ENCODE measurements at places on chromosomes 16 and 17.

GRCh38 chr17:57879437-57880085 is 29.7 kb upstream of the MRPS23 start:
- no peak for DNase-seq

- DNase-seq = no peak
These were observed 478.2 kb upstream of the EEF2KMT start for GRCh38 chr16:5575646-5576245.

DNA sequence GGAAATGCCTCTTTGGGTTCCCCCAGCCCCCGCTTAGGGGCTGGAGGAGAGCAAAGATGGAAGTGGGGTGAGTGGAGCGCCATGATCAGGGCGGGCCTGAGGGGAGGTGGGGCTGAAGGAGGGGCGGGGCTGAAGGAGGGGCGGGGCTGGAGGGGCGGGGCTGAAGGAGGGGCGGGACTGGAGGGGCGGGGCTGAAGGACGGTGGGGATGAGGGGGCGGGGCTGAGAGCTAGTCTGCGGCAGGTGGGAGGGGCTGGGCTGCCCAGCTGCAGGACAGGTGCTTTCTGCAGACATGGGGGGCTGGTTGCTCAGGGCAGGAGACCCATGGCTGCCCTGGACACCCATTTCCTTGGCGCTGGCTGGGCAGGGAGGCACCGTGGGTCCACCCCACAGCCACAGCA is 39.1 kb upstream of the PABPN1L start:
- DNase-seq = no peak

DNA sequence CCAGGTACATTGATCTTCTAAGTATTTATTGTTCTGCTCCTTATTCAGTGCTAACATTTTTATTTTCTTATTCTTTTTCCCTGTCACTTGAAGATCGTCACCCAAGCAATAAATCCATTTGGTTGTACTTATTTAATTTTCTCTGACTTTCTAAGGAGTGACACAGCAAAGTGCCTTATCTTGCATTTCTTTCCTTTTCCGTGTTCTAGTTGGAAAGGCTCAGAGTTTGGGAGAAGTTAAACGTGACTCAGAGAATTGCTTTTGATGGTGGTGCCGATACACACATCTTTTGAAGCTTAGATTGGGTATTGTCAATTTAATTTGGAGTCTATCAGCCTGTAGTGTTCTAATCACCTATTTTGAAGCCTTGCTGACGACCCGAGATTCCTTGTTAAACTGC is 72.0 kb downstream of the PITPNC1 start:
- DNase-seq = no peak

GRCh38 chr16:24555346-24555872 is 16.0 kb downstream of the RBBP6 start:
- DNase-seq = no peak

DNA sequence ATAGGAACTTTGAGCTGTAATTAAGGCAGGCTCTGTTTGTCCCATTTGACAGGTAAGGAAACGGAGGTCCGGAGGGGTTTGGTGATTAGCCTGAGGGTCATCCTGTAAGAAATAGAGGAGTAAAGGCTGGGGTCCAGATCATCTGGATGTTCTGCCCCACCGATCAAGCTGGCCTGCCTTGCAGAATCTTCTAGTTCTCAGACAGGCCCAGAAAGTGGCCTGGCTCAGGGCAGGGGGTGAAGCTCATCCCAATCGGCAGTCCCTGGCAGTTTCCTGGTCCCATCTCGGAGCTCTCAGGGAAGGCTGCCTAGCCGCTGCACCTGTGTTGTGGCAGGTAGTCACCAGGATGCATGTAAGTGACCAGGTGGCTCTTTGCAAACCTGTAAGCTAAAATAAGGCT is 4.2 kb downstream of the PIMREG start:
- no peak for DNase-seq

GRCh38 chr16:52256310-52257078 is 290.4 kb downstream of the TOX3 start:
- no peak for DNase-seq

GRCh38 chr16:74020095-74020670 is 276.4 kb upstream of the PSMD7 start:
- DNase-seq = no peak

DNA sequence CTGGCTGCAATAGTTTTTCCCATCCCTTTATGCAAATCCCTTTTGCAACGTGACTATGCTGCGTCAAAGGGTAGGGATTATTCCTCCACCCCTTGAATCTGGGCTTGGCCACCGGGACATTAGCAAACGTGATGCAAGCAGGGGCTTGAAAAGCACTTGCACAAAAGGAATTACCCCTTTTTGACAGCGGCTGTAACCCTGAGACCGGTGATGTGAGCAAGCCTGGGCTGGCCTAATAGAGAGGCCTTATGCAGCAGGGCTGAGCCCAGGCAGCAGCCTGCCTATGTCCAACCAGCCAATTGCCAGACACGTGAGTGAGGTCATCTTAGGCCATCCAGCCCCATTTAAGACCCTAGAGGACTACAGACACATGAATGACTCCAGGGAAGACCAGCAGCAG is 30.4 kb upstream of the PAFAH1B1 start:
- DNase-seq = no peak

DNA sequence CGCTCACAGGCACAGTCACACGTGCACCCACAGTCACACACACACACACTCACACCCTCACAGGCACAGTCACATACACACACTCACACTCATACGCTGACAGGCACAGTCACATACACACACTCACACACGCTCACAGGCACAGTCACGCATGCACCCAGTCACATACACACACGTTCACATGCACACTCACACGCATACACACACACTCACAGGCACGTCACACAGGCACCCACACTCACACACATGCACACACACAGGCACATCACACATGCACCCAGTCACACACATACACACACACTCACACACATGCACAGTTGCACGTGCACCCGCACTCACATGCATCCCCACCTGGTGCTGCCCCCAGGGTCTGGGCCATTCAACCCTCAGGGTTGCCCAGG is 46.1 kb upstream of the CBFA2T3 start:
- DNase-seq = no peak

- no peak for DNase-seq
These were observed 269.5 kb upstream of the FOXF1 start for GRCh38 chr16:86240716-86241363.

GRCh38 chr16:58345574-58346354 is 46.5 kb upstream of the GINS3 start:
- no peak for DNase-seq

GRCh38 chr16:87496447-87496801 is 3.6 kb upstream of the ZCCHC14 start:
- no peak for DNase-seq

DNA sequence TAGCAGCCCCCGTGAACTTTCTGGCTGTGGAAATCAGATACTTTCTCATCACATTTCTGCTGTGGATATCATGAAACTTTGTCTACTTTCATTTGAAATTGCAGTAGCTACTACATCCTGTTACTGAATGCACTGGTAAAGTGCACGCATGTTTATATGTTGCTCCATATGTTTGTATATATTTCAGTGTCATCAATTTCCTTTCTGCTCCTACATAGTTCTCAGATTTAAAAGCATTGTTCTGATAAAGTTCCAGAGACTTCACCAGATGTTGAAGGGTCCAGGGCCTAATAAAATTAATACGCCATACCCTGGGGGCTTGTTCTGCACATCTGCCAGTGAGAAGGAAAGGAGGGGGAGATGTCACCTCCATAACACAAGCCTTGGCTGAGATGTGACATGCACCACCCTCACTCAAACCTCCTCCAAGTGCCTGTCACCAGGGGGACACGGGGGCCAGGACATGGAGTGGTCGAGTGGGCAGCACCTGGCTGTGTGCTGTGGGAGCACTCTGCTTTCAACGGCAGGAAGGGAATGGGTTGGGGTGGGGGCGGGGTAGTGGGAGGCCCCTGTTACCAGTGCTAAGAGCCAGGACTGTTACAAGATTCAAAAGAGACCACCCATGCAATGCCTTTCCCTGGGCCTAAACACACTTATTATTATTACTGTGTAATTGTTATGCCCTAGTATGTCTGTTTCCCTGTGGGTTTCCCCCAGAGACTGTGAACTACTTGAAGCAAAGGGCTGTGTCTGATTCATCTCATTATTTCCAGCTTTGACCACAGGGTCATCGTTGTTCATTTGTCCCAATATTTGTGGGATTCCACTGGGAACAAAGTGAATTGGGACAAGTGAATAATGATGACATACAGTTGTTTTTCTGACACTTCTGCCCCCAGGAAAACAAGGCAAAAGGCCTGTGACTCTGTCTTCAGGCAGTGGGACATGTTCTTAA is 193.4 kb downstream of the FOXL1 start:
- peak; percentile 30 for DNase-seq

- no peak for DNase-seq
These were observed 14.0 kb downstream of the MARCHF10 start for GRCh38 chr17:62793919-62794665.

- no peak for DNase-seq
These were observed 5.2 kb upstream of the HS3ST3B1 start for GRCh38 chr17:14295676-14296075.

DNA sequence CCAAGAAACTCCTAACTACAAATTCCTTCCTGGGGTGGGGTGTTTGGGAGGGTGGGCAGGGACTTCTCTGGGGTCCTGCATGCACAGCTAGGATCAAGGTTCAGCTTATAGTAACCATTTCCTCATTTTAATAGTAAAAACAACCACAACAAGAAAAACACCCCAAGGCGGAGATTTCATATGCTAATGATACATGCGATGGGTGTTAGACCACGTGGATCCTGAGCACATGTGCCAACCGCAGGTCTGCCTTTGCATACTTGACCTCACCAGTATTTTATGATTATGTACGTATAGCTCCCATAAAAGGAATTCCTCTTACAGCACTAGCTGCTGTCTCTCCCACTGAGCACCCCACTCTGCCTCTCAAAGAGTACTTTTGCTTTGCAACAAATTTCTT is 1.9 kb downstream of the KRTAP4-11 start:
- no peak for DNase-seq

GRCh38 chr17:69812240-69812837 is 262.7 kb upstream of the KCNJ16 start:
- no peak for DNase-seq

DNA sequence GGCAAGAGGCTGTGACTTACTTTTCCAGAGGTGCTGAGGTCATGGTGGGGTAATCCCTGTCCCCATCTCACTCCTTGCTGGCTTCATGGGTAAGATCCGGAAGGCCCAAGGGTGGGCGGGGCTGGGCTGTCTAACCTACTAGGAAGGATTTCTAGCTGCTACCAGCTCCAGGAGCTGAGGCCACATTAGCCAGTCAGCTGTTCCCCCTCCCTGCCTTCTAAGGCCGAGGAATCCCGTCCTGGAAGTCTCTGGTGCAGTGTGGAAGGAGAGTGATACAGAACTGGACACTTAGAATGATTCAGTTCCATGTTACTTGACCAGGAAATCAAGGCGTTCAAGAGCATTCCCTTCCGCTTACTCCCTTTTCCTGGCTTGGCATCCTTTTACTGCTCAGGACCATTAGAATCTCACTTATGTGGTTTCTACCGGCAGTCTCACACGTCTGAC is 8.9 kb downstream of the GNGT2 start:
- no peak for DNase-seq

- no peak for DNase-seq
These were observed 2177.2 kb downstream of the TP53TG3F start for GRCh38 chr16:35636480-35637230.

DNA sequence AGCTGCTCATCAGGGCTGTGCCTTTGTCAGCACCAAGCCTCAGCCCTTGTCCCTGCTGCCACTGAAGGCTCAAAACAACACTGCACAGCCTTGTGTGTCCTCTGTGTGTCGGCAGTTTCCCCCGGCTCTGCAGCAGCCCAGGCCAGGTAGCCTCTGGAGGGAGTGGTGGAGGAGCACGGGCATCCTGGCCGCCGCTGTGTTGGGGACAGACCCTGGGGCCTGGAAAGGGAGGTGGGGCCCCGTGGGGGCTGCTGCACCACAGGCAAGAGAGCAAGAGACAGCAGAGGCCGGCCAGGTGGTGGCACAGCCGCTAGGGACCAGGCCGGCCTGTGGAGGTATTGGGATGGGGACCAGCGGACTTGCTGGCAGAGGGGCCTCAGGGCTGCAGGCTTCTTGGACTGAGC is 96.9 kb upstream of the ZNF750 start:
- DNase-seq = no peak

DNA sequence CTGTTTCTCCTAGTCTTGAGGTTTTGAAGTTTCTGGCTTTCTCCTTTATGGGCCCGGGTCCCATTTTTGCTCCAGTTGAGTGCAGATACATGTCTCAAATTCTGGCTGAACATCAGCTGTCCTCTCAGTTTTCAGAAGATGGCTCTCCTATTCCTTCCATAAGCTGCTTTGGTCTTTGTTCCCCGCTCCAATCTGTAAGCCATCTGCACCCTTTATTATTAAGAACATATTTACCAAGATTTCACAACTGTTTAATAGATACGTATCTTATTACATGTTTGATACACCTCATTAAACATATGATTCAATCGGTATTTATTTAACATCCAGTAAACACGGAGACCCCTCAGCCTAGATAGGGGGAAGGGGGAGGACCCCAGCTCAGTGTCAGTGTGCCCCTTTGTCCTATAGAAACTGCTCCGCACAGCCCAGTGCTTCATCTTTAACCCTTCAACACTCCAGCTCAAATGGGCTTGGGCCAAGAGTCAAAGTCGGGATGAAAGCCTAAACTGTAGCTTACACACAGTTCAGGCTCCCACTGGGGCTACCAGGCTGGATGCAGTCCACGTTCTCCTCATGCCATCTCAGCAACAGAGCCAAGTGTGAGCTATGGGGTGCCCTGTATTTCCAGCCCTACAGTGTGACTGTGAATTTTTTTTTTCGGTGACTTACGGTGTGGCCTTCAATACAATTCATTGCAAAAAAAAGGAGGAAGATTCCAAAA is 166.0 kb upstream of the ZFHX3 start:
- no peak for DNase-seq

GRCh38 chr17:76119409-76120371 is 16.1 kb upstream of the EXOC7 start:
- no peak for DNase-seq

- no peak for DNase-seq
These were observed 1.9 kb downstream of the MSI2 start for GRCh38 chr17:57257895-57258851.

DNA sequence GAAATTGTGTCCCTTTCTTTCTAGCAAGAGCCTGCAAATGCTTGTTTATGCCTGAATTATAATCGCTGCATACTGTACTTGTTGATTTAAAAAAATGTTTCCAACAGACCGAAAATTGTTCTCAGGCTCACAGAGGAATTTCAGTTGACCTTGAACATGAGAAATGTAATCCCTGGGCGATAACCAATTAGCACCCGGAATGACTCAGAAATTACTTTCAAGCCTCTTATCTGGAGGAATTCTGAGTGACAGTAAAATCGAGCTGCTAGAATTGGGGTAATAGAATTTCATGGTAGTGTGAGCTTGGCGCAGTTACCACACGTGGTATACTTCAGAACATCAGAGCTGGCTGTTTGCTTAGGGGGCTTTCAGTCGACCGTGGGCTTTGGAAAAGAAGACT is 139.1 kb upstream of the CACNG3 start:
- no peak for DNase-seq

- no peak for DNase-seq
These were observed 2.9 kb downstream of the SHISA9 start for GRCh38 chr16:12904329-12904671.
